ENCODE measurements at places on chromosomes 12 and 14. TPM values are rescaled to one million over a fixed set of nuclear protein-coding genes. Genes with fewer than 3 reads are reported as not detected.
A peak's percentile ranks its signal among the peaks of the same experiment; 100 is the strongest.

The BCAT1 gene
- 0.12 TPM for total RNA-seq

- DNase-seq: no peak
Measured at GRCh38 chr12:32047357-32048212, 59.1 kb upstream of the BICD1 start.

- DNase-seq: no peak
Measured at GRCh38 chr12:64587447-64587846, 22.8 kb upstream of the RASSF3 start.

DNA sequence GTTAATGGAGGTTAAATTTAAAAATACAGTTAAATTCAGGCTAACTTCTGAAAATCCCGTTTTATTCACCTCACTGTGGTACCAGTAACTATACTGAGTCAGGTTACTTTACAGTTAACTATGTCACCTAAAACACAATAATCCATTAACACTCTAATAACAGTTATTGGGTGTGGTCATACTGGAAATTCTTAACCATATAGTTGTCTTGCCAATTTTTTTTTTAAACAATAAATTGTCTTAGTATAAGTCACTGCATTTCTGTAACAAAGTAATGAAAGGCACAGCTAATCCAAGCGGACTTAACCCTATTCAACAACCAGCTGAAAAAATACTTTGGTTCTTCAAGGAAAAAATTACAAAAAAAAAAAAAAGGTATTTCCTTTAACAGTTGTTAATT, 16.2 kb upstream of the PHLDA1 start:
- DNase-seq: no peak

The EPYC gene
- not detected for total RNA-seq

DNA sequence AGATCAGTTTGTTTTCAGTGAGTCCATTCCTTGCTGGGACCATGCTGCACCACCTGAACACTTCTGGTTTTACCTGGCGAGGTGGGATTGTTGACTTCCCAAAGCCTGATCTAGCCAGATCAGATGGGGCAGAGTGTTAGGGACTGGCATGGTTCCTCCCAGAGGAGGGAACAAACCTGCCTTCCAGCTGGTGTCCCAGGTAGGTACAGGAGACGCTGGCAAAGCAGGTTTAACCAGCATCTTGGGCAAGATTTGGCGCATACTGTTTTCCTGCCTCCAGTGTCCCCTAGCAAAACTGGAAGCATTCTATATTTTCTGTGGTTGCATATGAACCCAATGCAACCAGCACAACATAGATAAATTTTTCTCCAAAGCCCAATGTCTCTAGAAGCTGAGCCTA, 14.6 kb upstream of the FOS start:
- no peak for DNase-seq

The ACOT4 gene
- not detected for total RNA-seq

DNA sequence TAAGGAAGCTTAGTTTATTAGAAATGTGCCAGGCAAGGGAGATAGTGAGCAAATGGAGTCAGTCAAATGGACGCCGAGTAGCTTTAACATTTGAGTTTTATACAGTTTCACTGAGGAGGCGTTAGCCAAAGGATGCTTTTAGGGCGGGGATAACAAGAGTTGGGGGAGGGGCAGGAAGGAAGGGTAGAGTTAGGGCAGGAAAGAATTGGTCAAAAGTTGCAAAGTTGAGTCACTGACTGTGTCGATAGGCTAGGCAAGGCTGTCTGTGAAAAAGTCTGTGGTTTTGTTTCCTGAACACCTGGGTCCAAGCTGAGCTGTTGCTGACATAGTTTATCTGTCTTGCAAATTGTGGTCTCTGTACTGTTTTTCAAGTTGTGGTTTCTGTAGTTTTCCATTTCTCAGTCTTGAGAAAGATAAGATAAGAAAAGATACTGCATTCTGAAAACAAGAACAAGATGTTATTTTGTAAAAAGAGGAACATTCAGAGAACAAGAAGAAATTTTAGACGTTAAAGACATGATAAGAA, 62.6 kb upstream of the RESF1 start:
- peak; percentile 23 for DNase-seq

- DNase-seq: no peak
Measured at GRCh38 chr12:202081-202731, 11.8 kb downstream of the SLC6A12 start.

DNA sequence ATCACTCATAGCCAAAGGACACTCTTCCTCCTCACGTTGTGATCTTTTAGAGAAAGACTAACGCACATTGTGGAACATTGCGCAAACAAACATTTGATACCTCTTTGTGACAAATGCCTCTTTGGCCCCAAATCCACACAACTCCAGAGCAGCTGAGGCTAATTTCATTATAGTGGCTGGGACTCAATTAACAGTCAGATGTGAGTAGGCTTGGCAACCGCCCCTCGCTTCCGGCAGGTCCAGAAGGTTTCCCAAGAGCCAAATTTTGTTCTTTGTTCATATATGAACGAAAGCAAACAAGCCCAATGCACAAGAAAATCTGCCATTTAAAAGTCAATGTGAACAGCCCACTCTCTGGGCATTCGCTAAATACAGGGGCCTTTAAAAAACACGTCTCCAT, 273.9 kb downstream of the GLT1D1 start:
- DNase-seq: no peak

The LRRC74A gene
- not detected for total RNA-seq

The ABCB9 gene
- 3.2 TPM for total RNA-seq

The LARP4 gene
- total RNA-seq: 73.6 TPM

The ZNF641 gene
- 10.0 TPM for total RNA-seq

DNA sequence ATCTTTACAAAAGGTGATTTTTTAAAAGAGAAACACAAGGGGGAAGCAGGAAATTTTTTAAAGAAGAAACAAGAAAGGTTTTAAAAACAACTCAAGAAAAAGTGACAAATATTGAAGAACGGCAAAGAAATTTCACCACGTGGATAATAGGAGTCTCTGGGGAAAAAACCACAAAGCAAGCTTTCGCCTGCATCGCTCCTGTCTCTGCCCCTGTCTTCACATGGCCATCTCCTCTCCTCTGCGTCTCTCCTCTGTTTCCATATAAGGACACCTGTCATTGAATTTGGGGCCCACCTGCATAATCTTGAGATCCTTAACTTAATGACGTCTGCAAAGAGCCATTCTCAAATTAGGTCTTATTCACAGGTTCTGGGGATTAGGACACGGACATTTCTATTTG, 175.8 kb downstream of the ETV6 start:
- DNase-seq: no peak

The SPTB gene
- 2.1 TPM for total RNA-seq

All from MCF 10A (cell line).